ENCODE measurements at places on chromosomes 7 and 10.

DNA sequence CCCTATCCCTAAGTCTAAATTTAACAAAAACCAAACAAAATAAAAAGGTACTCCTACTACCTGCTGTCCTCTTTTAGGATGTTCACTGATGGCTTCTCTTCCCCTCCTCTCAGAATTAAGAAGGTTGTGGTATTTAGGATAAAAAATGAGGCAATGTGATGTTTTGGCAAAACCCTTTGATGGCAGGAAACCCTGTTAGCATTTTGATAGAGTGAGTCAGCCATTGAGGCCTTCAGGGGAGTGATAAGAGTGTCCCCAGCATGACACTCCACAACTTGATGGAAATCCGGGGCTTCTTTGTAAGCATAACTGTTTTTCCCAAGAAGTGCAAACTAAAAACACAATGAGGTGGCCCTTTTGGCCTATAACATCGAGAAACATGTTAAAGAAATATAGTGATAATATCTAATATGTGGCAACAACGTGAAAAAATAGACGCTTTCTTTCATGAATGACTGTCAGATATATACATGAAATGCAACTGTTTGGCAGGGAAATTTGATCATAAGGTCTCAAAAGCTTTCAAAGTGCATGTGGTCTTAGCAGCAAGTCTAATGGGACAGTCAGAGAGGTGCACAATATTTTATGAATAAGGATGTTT lies 55.0 kb downstream of the PRTFDC1 start:
- DNase-seq, result no peak

DNA sequence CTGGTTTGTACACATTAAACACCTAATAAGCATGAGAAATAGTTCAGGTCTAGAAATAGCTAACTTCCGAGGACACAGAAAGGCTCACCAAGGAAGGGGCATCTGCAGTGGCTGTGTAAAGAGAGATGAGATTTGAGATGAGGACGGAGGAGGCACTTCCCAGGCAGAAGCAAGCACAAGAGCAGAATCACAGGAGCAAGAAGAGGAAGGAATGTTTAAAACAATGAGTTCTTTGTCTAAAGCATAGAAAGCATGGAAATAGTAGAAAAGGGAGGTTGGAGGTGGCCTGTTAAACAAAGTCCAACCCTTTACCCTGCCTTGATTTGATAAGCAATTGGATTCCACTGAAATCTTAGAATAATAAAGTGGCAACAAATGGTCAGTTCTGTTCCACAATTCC lies 11.6 kb upstream of the PON3 start:
- DNase-seq, result no peak

- DNase-seq, result no peak
These were observed 44.2 kb upstream of the MYL10 start for GRCh38 chr7:101673315-101673714.

- no peak for DNase-seq
These were observed 184.9 kb upstream of the MKI67 start for GRCh38 chr10:128310971-128311658.

GRCh38 chr7:134476044-134476443 lies 17.1 kb upstream of the AKR1B1 start:
- no peak for DNase-seq

DNA sequence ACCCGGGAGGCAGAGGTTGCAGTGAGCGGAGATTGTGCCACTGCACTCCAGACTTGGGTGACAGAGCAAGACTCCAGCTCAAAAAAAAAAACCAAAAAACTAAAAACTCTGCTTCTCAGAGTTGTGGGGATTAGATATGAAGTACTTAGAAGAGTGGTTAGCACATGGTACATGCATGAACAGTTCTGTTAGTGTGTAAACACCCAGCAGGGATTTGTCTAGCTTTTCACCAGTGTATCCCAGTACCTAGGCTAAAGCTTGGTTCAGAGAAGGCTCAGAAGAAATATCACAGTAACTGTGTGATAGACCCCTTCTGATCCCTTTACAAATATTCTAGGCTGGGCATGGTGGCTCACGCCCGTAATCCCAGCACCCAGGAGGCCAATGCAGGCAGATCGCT lies 9.5 kb downstream of the PPIA start:
- DNase-seq, result no peak

DNA sequence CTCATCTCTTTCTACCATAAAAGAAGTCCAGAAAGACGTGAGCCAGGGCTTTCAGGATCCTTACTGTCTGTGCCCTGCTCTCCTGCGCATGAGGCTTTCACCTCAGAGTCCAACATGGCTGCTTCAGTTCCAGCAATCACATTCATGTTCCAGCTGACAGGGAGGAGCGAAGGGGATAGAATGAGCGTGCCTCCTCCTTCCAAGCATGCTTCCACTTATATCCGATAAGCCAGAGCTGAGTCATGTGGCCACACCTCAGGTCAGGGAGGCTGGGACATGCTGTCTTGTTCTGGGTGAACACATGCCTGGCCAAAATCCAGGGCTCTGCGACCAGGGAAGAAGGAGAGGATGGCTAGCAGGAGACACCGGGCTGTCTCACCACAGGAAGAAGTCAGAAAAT lies 248.2 kb downstream of the SKAP2 start:
- DNase-seq, result no peak

GRCh38 chr10:113232928-113233511 lies 283.0 kb downstream of the TCF7L2 start:
- DNase-seq, result no peak

GRCh38 chr7:116465125-116465524 lies 34.4 kb upstream of the CAV2 start:
- DNase-seq, result no peak

Data from NCI-H1694 (cell line).